ENCODE measurements at places on chromosomes 4 and X.

DNA sequence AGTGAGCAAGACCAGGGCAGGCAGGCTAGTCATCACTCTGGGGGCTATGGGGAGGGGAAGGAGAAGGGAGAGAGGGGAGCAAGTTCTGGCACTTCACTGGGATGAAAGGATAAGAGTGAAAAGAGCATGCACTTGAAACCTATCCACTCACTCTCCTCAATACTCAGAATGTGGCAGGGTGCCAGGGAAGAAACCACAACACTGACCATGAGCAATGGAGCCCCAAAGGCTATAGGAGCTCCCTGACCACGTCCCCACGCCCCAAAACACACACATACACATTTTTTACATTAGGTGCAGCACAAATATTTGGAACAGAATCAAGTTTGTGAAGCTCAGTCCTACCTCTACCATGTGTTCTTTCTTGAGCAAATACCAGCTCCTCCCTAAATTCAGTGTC lies 132.2 kb downstream of the IDS start:
- DNase-seq, result no peak

DNA sequence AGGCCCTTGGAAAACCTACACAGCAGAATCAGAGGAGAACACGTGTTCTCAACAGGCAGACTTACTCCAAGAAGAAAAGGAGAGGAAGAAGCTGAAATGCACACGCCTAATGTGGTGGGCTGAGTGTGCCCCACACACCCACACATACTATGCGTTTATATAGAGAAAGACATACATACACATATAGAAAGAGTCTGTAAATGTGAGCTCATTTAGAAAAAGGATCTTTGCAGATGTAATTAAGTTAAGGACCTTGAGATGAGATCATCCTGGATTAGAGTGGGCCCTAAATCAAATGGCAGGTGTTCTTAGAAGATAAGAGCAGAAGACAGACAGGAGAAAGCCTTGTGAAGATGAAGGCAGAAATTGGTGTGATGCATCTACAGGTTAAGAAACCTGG lies 87.2 kb upstream of the KLF3 start:
- DNase-seq, result no peak

DNA sequence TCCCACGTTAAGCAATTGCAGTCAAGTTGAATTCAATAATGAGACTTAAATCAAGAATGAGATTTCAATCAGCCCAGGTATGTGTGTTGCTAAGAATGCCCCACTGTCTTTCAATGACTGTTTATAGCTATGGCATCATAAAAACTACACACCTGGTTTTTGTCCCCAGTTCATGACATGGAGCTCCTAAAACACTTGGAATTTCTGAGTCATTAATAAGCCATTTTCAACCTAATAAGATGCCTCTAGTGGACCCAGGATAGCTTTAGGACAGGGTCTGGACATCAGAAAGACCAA lies 72.7 kb upstream of the STS start:
- no peak for DNase-seq

GRCh38 chr4:152917543-152918395 lies 18.4 kb upstream of the FHDC1 start:
- no peak for DNase-seq

DNA sequence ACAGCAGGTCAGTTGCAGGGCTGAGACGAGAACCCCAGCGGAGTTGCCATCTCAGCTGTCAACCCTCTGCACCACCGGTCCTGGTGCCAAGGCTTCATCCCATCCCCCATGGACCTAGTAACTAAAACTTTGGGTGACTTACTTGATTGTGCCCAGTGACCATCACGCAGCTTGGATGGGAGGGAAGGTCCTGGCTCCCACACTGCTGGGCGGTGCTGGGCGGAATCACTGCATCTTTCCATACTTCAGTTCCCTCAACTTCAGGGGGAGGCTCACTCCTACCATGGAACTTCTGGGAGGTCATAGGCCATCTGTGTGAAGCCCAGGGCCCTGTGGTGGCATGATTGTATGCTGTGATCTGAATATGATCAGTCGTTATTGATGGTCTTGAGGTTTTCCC lies 26.2 kb upstream of the JAKMIP1 start:
- DNase-seq, result no peak

GRCh38 chr4:41014158-41014557 lies 200.2 kb downstream of the APBB2 start:
- no peak for DNase-seq

DNA sequence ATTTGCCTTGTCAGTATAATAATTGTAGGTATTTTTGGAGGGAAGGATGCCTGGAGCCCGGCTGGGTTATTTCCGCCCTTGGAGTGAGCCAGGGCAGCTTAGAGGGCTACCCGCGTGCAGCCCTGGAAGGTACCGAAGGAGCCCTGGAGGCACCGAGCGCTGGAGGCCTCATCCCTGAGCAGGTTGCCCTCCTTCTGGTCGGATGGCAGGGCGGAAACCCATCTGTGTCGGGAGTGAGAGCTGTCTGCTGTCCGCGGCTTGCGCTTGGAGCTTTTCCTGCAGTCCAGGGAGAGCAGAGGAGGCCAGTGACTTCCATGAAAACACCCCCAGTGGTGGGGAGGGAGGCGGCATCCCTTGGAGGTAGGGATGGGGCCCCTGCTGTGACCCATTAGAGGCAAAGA lies 122.1 kb downstream of the TBL1X start:
- no peak for DNase-seq

GRCh38 chr4:85713005-85713404 lies 238.1 kb downstream of the ARHGAP24 start:
- DNase-seq, result no peak

GRCh38 chr4:52665592-52665991 lies 6.5 kb upstream of the USP46 start:
- peak; percentile 32 for DNase-seq

DNA sequence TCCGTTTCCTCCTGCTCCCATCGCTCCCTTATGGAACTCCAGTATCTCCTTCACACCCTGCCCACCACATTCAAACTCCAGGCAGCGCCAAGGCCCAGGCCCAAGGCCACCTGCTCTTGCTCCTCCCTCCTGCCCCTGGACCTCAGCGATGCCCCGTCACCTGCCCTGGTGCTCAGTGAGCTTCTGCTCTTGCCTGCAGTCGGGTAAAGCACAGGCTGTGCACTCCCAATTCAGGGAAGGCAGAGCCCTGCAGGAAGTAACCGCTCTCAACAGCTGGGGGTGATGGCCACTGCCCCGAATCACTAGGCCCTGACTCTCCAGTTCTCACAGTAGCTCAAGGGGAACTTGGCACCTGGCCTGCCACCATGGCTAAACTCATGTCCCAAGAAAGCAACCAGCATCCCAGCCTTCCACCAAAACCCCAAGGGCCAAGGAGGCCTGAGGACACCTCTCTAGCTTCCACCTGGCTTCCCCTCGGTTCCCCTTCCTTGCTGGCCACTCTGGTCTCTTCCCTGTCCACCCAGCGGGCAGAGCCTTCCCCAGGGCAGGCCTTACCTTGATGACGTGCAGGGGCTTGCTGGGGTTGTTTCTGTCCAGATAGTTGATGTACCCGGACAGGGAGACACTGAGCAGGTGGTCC lies 29.3 kb downstream of the WDR1 start:
- no peak for DNase-seq

GRCh38 chr4:105765690-105766407 lies 57.3 kb downstream of the GSTCD start:
- DNase-seq, result no peak

DNA sequence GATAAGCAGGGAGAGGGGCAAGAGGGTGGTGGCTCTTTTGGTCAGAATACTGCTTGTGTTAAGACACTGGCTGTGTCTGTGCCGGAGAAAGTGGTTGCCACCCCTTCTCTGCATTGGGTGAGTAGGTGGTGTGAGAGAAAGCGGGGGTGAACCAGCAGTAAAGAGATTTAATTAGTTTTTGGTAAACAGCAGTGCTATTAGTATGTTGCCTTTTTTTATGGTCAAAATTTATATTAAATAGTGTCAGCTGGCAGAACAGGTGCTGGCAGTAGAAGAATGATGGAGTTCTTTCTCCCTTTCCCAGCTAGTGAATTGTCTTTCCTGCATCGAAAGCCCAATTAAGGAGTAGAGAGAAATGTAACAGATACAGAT lies 181.6 kb downstream of the LARP7 start:
- no peak for DNase-seq

DNA sequence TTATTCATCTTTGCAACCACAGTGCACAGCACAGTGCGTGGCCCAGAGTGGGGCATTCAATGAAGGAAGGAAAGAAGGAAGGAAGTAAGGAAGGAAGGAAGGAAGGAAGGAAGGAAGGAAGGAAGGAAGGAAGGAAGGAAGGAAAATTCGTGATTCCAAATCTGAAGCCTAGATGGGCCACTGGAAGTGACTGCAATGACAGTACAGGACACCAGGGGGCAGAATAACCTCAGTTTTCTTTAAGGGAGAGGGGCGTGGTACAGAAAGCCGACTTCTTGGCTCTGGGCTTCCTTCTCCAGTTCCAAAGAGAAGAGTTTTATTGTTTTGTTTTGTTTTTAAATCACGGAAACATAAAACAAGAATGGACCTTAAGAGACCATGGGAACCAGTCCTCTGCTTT lies 47.8 kb downstream of the APLN start:
- peak; percentile 51 for DNase-seq

DNA sequence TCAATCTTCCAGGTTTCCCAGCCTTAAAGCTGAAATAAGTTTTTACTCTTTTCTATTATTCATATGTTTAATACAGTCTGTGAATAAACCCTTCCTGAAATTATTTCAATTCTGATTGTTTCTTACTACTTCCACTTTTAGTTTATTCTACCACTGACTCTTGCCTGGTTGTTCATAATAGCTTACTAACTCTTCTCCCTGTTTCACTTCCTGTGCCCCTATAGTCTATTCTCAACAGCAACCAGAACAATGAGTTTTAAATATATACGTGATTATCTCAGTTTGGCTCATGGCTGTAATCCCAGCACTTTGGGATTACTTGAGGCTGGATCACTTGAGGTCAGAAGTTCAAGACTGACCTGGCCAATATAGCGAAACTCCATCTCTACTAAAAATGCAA lies 408.0 kb upstream of the SPOCK3 start:
- no peak for DNase-seq

GRCh38 chr4:82898322-82899243 lies 2.0 kb upstream of the THAP9 start:
- peak; percentile 41 for DNase-seq

- DNase-seq, result no peak
Observed at GRCh38 chrX:120677004-120677652, 47.3 kb upstream of the C1GALT1C1 start.

- DNase-seq, result no peak
Observed at GRCh38 chrX:112786076-112786475, 54.6 kb downstream of the AMOT start.

- DNase-seq, result no peak
Observed at GRCh38 chr4:165010991-165011390, 20.8 kb upstream of the TRIM60 start.

DNA sequence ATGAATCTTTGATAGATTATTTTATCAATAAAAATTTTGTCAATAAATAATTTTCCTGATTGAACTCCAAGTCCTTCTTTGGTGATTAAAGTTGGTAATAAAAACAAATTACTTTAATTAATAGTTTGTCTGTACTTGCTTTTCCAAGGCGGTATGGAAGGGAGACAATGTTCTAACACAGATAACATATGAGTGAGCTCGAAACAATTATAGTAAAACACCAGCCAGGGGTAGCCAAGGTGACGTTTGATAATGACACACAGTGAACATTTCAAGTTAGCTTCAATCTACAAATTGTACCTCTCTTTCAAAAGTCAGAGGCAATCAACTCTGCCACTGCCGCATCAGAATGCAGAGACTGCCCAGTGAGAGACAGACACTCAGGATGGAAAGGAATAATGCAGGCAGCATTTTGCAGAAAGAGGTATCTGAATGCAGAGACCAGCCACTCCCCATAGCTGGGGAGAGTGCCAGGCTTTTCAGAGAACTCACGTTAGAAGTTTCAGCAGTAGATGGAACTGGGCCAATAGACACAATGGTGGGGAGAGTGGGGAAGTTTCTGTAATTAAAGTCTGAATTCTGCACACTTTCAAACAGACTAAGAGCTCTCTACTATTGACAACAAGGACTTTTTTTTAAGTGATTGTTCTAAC lies 18.1 kb upstream of the ATOH1 start:
- no peak for DNase-seq
